ENCODE measurements at places on chromosomes 6 and 20. TPM values are rescaled to one million over a fixed set of nuclear protein-coding genes. Genes with fewer than 3 reads are reported as not detected.
A peak's percentile ranks its signal among the peaks of the same experiment; 100 is the strongest.

TNNC2 gene
- polyA plus RNA-seq = 0.21 TPM

AIF1 gene
- polyA plus RNA-seq = 23.3 TPM

CUL9 gene
- polyA plus RNA-seq = 35.9 TPM

GRCh38 chr6:148140772-148141557, 201.7 kb upstream of the SASH1 start:
- no peak for DNase-seq

GRCh38 chr6:163474581-163474980, 60.1 kb downstream of the QKI start:
- no peak for DNase-seq

GRCh38 chr6:157682856-157683481, 140.1 kb upstream of the SNX9 start:
- DNase-seq = peak; percentile 36

GRCh38 chr20:21808863-21809664, 103.6 kb downstream of the PAX1 start:
- DNase-seq = peak; percentile 35
